ENCODE measurements at places on chromosomes 1 and 21.

- no peak for DNase-seq
Observed at GRCh38 chr1:16386454-16387113, 19.5 kb downstream of the SZRD1 start.

GRCh38 chr1:242743983-242744780 lies 219.7 kb upstream of the PLD5 start:
- DNase-seq: no peak

DNA sequence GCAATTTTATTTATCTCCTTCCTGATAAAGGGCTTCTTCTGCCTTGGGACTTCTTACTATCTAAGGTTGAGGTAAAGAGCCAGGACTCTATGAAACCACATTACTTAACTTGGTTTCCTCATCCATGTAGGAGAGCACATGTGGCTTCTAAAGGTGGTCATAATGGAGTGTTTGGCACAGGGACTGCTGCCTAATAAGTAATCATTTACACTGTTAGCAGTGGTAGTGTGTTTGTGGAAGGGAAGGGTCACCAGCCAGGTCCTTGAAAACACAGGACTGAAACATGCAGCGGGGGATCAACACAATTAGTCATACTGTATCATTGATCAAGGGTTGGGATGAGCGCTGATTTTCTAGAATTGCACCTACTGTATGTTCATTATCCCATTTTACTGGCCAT lies 59.6 kb downstream of the UCK2 start:
- no peak for DNase-seq

DNA sequence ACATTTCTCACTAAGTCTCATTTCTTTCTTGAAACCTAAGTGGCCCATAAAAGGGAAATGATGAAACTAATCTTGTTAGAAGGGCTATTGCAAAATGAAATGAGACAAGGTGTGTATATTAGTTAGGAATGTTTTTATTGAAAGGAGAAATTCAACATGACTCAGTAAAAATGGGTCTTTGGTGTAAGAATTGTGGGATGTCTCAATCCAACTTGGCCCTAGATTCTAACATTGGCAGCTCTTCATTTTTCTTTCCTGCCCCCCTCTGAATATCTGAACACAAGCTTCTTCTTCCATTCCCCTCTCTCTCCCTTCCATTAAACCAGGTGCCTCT lies 26.8 kb upstream of the TARBP1 start:
- no peak for DNase-seq

- DNase-seq: no peak
Observed at GRCh38 chr1:59414406-59415133, 117.7 kb downstream of the FGGY start.

GRCh38 chr1:39490596-39491145 lies 765 bp upstream of the BMP8A start:
- no peak for DNase-seq

DNA sequence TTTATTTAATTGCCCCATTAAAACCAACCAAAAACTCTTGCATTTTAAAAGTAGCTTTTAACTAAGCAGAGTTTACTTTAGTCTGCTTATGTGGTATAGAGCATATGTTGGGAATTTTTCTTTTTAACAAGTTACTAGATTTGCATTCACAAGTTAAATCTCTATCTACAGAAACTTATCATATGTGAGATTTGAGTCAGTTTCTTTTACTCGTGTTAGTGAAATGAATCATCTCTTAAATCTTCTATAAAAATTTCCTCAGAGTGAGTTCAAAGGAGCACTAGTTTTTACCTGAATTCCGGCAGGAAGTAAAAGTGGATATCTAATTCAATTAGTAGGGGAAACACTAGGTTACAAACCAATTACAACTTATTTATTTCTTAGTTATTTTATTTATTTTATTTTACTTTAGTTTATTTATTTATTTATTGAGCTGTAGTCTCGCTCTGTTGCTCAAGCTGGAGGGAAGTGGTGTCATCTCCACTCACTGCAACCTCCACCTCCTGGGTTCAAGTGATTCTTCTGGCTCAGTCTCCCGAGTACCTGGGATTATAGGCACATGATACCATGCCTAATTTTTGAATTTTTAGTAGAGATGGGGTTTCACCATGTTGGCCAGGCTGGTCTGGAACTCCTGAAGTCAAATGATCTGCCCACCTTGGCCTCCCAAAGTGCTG lies 1609.6 kb upstream of the B3GALT2 start:
- DNase-seq: no peak

- no peak for DNase-seq
Observed at GRCh38 chr1:26848941-26849774, 13.8 kb upstream of the SFN start.

DNA sequence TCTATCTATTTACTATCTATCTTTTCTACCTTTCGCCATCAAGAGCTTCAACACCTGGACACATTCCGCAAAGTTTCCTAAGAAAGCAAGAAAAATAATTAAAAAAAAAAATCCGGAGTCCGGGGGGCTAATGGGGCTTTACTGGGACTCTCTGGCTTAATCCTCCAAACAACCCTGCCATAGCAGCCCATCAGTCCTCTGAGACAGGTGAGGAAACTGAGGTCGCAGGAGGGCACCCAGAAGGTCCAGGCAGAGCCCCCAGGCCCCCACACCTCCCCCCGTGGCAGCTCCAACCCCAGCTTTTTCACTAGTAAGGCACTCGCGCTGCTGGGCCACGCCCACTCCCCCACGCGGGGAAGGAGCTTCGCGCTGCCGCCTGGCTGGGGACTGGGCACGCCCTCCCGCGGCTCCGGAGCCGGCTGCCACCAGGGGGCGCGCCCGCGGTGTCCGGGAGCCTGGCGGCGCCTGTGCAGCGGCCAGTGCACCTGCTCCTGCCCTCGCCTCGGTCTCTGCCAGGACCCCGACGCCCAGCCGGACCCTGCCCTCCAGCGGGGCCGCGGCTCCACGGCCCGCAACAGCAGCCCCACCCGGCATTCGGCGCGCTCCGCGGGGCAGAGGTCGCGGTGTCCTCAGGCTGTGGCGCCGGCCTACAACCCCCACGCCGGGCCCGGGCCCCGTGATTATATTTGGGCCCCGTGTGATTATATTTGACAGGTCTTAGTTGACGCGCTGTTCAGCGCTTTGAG lies 54.1 kb upstream of the SAMD11 start:
- no peak for DNase-seq

DNA sequence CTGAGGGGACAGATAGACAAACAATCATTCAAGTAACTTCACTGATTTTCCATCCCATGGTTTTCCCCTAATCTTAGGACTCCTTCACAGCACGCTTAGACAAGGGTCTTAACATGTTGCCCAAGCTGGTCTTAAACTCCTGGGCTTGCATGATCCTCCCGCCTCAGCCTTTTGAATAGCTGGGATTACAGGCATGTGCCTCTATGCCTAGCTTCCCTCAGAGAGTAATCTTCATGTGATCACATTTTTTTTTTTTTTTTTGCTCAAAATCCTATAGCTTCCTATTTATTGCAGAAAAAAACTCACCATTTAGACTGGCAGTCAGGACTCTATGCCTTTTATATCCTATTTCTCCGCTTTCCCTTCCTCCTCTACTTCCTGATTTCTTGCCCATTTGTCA lies 90.4 kb upstream of the DPH5 start:
- DNase-seq: no peak

DNA sequence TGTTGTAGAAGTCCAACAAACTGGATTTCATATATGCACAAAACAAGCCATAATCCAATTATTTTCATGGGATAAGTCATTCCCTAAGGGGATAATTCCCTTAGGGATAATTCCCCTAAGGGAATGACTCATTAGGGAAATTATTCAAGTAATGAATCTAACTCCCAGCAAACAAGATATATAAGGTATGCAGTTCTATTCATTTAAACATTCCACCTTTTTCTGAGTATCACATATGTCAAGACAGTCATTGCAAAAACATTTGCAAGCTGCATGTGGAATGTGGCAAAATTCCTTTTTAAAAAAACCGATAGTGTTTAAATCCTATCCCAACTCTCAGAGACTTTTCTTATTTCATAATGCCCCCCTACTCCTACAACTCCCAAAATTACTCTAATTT lies 131.2 kb downstream of the AKT3 start:
- no peak for DNase-seq

- DNase-seq: no peak
Observed at GRCh38 chr1:229848752-229849677, 218.0 kb upstream of the GALNT2 start.

DNA sequence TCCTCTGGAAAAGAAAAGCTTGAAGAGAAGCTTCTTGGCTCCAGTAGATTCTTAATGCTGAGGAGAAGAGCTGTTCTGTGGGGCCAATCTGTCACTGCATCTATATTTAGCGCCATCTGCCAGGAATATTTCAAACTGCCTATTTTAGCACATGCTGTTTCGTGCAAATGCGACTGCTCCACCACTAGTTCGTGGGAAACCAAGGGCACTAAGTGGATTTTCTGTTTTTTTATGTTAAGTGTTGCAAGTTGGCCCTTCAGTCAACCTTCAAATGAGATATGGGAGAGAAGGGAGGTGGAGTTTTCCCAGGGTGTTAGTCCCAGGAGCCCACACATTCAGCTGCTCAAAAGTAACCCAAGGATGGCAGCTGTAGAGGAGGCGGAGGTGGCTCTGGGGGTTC lies 91.9 kb downstream of the TSEN15 start:
- no peak for DNase-seq

GRCh38 chr1:160836561-160836960 lies 26.1 kb downstream of the CD244 start:
- no peak for DNase-seq

DNA sequence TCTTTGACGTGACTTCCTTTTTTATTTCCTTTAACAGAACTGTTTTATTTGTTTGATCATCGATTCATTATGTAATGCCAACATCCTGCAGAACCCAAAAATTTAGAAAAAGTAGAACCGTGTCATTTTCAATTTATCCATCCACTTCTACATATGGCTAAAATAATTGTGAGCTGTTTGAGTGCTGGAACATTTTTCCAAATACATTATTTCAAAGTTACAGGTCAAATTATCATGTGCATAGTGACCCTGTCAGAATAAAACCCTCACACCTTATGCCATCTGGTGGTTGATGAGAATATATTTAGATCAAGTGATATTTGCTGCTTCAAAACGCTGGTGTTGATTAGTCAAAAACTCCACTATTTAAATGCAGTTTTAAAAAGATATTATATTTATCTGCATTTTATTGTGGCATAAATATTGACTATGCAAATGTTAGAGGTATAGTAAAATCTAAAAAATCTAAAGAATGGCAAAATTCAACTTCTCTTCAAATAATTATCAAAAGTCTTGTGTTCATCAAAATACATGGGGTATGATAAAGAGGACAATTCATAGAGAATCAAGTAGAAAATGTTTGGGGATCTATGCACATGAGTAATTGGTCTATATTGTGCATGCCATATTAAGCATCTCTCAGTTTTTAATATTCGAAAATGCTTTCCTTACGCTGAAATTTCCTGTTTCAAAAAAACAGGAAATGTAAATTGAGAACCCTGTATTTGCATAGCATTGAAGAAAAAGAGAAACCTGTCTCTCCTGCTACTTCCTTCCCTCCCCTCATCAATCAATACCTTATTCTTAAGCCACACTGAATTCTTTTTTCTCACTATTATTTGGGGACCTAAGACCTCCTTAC lies 39.7 kb downstream of the UBE2U start:
- no peak for DNase-seq

- DNase-seq: no peak
Observed at GRCh38 chr1:67684526-67685066, 405 bp upstream of the GADD45A start.

GRCh38 chr1:182308826-182309225 lies 82.8 kb downstream of the GLUL start:
- no peak for DNase-seq

DNA sequence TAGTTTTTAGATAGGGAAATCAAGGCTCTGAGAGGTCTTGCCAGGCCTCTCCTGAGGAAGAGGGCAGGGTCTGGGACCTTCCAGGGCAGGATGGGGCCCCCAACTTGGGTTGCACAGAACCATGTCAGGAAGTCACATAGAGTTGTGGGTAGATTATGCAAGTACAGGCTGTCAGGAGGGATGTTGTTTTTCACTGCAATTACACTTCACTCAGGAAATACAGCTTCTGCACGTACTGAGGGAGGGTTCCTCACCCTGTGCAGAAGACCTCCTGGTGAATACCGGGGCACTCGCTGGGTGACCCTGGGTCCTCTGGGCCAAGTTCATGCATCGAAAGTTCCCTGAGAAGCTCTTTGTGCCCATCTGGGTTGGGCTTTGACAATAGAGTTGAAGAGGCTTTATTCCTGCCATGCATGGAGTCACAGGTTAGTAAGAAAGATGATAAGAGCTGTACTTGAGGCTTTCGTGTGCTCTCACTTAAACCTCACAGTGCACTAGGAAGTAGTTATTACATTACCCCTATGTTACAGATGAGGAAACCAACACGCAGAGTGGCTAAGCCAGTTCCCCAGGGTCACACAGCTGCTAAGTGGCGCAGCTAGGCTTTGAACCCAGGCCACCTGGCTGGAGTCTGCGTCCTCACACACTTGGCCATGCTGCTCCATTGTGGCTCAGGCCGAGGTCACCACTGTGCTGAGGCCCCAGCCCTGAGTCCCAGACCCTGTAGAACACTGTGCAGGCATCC lies 16.2 kb upstream of the TNFRSF1B start:
- no peak for DNase-seq

GRCh38 chr1:27087371-27088220 lies 67.3 kb downstream of the SLC9A1 start:
- no peak for DNase-seq

DNA sequence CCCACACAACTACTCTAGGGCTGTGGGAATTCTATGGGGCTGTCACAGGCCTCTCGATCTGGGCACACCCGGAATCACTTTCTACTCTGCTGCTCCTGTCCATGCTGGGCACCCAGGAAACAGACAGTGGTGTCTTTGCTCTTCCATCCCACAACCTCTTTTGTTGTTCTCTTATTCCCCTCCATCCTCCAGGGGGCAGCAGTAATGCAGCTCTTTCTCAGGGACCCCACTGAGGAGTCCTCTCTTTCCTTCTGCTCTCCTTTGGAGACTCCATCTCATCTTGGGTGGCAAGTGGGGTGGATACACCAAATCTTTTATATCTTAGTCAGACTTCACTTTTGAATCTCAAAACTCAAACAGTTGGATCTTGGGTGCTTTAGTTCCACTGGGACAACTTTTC lies 206.3 kb downstream of the HS2ST1 start:
- no peak for DNase-seq

DNA sequence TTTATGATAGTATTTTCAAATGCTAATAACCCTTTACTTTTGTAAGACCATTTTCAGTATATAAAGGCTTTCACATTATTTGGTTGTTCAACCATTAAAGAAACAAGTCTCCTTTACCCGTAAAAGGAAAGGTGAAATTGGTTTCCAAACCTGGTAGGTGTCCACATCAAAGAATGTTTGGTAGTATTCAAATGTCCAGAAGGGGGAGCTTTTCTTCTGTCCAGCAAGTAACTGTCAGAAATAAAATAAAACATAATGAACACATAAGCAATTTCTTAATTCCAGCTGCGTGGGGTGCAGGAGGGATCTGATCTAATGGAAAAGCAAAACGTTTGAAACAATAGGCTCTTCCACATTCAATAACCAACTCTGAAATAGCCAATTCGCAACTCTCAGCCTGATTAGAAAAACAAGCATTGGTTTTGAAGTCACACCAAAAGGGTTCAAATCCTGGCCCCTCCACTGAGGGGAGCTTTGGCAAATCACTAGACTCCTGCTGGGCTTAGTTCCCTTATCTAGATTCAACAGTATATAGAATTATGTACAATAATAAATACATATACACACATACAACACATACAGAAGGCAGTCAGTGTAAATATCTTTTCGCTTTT lies 11.0 kb downstream of the YIPF1 start:
- DNase-seq: no peak

- DNase-seq: no peak
Observed at GRCh38 chr1:88985692-88986091, 6.7 kb downstream of the KYAT3 start.

Measured in vagina (tissue), 2 donors.